Germinal center (tissue), 1 donor: ENCODE measurements at places on chromosomes 13 and 19.
A peak's percentile ranks its signal among the peaks of the same experiment; 100 is the strongest.

GRCh38 chr19:46049597-46049996, 8.8 kb upstream of the IGFL4 start:
- no peak for DNase-seq

DNA sequence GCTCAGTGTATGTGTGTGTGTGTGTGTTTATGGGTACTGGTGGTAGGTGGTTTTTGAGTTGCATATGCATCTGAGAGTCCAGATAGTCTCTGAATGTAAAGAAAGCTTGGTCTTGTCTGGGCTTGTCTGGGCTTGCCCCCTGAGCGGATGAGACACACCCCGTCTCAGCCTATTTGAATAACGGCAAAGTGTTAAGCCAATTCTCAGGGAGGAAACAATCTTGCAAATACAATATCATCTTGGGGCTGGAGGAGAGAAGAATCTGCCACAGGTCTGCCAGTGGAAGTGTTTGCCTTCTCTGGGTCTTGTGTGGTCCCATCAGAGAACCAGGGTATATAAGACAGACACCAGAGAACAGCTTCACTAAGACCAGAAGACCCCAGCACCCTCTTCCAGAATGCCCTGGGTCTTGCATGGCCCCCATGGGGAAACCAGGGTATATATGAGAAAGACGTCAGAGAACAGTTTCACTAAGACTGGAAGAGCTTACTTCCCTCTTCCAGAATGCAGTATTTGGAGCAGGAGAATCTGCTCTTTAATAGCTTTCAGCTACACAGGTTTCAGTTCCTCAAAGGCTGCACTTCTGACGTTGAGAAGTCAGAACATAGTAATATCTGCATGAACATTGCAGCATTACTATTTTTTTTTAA, 13.3 kb downstream of the CD70 start:
- DNase-seq, result peak; percentile 70

DNA sequence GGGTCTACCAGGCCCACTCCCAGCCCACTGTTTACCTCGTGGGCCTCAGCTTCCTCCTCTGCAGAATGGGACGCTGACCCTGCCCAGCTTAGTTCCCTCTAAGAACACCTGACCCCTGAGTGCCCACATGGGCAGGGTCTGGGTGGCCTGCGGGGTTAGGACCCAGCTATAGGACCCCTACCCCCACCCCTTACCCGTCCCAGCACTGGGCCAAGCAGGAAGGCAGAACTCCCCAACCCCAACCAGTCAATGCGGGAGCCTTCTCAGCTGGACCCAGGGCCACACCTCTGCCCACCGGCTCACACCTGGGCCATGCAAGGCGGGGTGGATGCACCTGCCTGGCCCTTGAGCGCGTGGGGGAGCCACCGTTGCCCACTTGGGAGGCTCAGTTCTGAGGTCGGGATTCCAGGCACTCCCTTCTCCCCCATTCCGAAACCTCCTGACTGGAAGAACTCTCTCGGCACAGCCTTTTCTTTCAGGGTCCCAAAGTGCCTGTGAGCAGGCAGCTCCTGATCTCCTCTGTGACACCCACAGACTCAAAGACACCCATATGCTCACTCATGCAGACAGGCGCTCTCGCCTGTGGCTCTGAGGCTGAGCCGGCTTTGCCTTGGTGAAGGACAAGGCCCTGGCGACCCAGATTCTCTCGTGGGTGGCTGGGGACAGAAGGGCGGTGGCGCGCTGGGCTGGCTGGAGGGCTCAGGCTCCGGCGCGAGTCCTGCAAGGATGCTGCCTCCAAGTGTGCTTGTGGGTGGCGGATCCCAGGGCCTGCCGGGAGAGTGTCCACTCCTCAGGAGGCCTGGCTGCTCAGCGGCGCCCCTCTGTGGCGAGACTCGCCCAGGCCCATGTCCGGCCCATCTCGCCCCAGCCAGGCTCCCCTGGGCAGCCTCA, 27.9 kb upstream of the PARP4 start:
- no peak for DNase-seq

GRCh38 chr13:76683168-76683567, 203.0 kb downstream of the KCTD12 start:
- DNase-seq, result no peak

GRCh38 chr19:36891768-36892357, 24.2 kb downstream of the ZNF829 start:
- DNase-seq, result no peak

GRCh38 chr19:28794301-28794700, 418.6 kb downstream of the UQCRFS1 start:
- DNase-seq, result no peak

DNA sequence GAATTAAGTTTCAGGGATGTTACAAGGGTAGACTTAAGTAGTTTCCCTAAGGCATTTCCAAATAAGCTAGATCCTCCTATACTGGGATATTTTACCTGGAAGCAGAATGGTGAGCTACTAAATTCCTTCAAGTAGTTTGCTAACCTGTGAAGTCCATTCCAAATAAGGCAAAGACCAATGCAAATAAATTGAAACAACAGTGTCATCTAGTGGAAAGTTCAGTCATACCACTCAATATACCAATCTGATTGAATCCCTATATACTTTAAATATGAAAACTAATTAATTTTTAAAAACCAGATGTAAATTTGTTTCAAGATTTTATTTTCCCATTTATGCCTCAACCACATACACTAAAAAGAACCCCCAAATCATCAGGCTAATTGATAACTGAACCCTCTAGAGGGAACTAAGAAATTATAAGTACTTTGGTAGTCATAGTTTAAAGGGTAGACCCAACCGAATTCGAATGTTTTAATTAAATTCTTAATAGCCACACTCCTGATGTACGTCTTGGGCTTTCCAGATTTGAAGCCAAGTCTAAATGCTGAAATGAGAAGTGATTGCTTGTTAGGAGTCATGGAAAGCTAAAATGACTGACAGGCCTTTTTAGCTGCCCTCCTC, 223.7 kb downstream of the TBC1D4 start:
- no peak for DNase-seq

GRCh38 chr13:101308247-101309013, 107.9 kb downstream of the NALCN start:
- DNase-seq, result no peak

DNA sequence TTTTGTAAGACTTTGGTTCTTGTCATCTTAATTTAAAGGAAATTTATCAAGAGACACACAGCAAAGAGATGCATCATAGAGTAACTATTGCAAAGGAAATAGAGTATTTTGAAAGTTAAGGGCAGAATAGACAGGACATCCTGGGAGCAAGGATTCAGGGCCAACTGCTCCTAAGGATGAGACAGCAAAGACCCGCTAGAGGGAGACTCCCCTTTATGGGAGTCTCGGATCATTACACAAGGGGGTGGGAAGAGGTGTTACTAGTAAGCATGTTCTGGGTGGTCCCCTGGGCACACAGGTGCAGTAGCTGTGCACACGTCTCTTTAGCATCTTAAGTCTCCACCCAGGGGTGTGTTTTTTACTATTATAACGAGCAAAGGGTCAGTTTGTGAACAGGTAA, 9.6 kb downstream of the ZSCAN5C start:
- no peak for DNase-seq

DNA sequence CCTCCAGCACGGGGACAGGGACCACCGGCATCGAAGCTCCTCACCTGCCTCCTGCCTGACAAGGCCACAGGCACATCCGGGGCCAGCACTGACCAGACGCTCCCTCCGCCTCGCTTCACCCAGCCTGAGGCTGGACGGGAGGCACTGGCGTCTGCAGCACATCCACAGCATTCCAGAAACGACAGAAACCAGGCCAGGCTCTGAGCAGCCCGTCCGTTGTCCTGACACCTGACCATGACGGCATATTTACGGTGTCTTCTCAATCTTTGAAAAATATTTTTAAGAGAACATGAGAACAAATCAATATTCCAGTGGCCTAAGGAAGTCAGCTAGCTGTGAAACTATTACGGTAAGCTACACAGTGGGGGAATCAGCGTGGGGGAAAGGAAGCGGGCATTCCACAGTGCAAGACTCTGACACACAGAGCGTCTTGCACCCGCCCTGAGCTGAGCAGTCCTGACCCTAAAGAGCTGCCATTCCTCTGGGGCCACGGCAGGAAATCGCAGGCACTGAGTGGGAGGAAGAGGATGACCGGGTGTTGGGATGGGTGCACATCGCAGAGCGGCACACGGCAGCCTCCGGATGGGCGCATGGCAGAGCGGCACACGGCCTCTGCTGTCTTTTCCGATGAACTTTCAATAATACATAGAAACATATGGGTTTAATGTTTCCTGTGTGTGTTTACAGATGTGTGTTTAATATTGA, 26.8 kb downstream of the RASA3 start:
- no peak for DNase-seq

- DNase-seq, result no peak
Observed at GRCh38 chr13:36509369-36509768, 77.1 kb downstream of the CCNA1 start.

DNA sequence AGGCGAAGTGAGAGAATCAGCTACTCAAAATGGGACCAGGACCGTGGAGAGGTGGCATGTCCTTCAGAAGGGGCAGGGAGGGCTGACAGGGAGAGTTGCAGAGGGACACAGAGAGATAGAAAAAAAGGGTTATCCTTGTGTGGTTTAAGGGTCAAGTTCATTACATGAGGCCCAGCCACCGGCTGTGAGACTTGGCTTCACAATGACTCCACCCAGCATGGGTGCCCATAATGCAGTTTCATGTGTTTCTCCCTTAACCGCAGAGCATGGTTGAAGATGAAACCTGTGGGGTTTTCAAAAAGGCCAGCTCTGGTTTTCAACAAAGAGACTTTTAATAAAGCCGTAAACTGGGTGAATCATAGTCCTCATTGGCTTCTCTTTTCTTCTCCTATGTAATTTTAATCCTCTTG, 164.6 kb downstream of the KLF5 start:
- DNase-seq, result no peak

- DNase-seq, result no peak
Observed at GRCh38 chr13:20263393-20264044, 31.4 kb upstream of the GJB6 start.

DNA sequence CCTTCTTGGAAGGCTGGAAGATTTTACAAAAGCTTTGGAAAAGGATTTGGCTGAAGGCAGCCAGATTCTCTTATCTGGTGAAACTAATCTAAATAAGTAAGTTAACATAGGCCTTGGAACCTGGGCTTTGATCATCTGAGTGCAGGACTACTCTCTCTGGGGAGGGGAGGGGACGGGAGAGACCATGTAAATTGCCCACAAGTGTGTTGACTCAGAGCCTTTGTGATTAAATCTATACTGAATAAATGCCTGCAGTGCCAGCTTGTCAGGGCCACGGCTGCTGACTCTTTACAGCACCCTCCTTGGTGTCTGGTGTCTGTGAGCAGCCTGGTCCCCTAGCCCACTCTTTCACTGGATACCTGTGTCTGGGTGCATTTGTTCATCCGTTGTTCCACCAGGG, 251.4 kb downstream of the ITGBL1 start:
- no peak for DNase-seq

GRCh38 chr13:42607546-42607945, 33.6 kb downstream of the TNFSF11 start:
- peak; percentile 17 for DNase-seq

DNA sequence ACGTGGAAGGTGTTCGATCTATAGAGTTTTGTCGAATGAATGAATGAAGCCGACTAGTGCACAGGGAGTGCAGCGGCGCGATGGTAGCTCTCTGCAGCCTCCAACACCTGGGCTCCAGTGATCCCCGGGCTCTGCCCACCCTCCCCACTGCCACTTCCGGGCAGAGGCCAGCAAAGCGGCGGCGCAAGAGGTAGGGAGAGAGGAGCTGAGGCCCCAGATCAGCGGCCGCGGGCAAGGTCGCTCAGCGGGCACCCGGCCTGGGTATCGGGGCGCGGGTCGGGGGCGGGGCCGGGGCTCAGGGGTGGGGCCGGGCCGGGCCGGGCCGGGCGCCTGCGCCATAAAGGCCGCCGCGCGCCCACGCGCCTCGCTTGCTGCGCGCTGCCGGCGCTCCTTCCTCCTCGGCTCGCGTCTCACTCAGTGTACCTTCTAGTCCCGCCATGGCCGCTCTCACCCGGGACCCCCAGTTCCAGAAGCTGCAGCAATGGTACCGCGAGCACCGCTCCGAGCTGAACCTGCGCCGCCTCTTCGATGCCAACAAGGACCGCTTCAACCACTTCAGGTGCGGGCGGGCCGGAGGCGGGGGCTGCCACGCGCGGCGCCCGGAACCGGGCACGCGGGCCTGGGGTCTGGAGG, at the start of gene GPI:
GPI (plus strand) TSS at position 367 of the 633 bp plus-strand sequence; CDS start at position 438, 71 bp downstream.
- DNase-seq, result peak; percentile 88

GRCh38 chr13:111666164-111666776, 345.8 kb downstream of the TEX29 start:
- DNase-seq, result no peak

DNA sequence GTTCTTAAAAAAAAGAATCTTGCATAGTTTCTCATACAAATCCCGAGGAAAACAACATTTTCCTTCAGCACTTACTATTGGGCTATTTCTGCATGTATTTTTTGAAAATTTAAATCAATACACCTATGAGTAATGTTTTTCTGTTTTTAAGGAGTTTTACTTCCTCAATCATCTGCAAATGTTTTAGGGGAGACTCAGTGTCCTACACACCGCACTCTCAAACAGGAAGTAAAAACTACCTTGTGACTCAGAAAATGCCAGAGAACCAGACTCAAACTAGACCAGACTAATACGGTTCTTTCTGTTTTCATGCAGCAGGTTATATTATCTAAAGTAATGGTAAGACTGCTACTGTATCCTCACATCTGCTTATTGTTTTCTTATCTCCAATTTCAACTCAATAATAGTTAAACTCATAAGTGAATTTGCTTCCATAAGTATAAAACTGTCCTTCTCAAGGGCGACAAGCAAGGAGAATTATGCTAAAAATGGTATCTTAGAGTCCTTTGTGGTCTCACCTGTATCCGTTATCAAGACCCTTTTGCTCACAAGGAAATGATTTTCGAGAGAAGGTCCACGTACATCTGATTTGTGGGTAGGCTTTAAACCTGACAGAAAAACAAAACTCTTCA, 52.5 kb downstream of the FLT3 start:
- DNase-seq, result peak; percentile 76

GRCh38 chr19:45235485-45235884, 9.7 kb downstream of the EXOC3L2 start:
- no peak for DNase-seq

- DNase-seq, result no peak
Observed at GRCh38 chr19:1271528-1272422, 2.6 kb downstream of the CIRBP start.

- DNase-seq, result no peak
Observed at GRCh38 chr13:110816500-110816899, 98.4 kb downstream of the ANKRD10 start.
